ENCODE measurements at places on chromosomes 2 and 18. TPM values are rescaled to one million over a fixed set of nuclear protein-coding genes. Genes with fewer than 3 reads are reported as not detected.

- DNase-seq: no peak
These were observed 256.6 kb downstream of the LOXHD1 start for GRCh38 chr18:46400449-46400848.

DNA sequence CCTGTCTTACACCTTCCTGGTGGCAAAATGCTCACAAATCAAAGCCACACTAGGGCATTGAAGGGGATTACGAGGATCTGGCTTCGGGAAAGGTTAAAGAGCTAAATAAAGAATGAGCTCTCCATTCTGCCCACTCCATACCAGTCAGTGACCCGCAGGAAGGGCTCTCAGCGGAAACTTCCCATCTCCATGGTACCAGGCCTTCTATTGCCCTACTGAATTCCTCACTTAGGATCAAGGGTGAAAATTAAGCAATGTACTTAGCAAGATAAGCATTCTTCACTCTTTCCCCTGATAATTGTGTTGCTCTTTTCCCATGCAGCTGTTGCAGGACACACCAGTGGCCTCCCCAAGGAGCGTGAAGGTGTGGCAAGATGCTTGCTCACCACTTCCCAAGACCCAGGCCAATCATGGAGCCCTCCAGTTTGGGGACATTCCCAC is 75.6 kb upstream of the TTC39C start:
- no peak for DNase-seq

DNA sequence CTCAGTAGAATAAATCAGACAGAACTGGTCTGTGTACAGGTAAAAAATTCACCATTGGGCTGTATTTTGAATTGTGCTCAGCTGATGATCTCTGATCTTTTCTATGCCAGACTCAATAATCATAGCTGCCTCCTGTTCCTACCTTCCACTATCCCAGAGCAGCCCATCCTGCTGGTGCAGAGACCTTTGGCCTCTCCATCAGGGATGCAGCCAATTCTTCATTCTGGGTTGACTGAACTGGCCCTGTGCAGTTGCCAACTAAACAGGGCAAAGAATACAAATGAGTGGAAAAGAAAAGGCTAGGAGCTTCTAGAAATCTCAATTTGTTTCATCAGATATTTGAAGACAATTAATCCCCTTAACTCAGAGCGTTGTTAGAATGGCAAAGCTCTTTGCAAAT is 1781.3 kb upstream of the CELF4 start:
- no peak for DNase-seq

The PROKR1 gene
- total RNA-seq: not detected

The ELOA2 gene
- total RNA-seq: not detected

The PJVK gene
- 4.5 TPM for total RNA-seq

The ACKR3 gene
- total RNA-seq: 2.2 TPM

The PNKD gene
- total RNA-seq: 25.1 TPM

The DNAH7 gene
- not detected for total RNA-seq
